ENCODE measurements at places on chromosomes 1 and 21. TPM values are rescaled to one million over a fixed set of nuclear protein-coding genes. Genes with fewer than 3 reads are reported as not detected.

The DYNLT5 gene
- total RNA-seq, result 0.42 TPM

The TAL1 gene
- total RNA-seq, result 0.70 TPM

The AADACL4 gene
- not detected for total RNA-seq

The B3GALT5 gene
- 5.7 TPM for total RNA-seq

The GUCA2A gene
- total RNA-seq, result not detected

The NBPF4 gene
- total RNA-seq, result not detected

The OR10K2 gene
- total RNA-seq, result not detected
